ENCODE measurements at places on chromosomes 4 and X.
A peak's percentile ranks its signal among the peaks of the same experiment; 100 is the strongest.

DNA sequence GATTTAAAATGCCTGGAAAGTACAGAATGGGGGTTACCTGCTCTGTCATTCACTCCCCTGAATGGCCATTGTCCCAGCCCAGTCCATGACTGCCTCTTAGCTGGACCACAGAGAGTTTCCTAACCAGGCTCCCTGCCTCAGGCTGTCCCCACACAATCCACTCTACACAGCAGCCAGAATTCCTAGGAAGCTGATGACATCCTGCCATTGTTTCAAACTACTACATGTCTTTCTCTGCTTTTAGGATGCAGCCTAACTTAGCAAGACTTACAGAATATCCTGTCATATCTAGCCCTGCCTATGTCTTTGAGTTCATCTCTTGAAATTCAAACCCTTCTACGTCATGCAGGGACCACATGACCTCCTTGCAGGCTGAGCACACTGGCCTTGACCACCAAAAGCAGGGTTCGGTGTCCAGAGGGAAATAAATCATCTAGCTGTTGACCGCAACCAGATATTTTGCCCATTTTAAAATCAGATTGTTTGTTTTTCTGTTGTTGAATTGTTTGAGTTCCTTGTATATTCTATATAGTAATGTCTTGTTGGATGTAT, 16.1 kb upstream of the CRMP1 start:
- no peak for DNase-seq

GRCh38 chr4:117376692-117377091, 291.3 kb upstream of the TRAM1L1 start:
- DNase-seq: no peak

DNA sequence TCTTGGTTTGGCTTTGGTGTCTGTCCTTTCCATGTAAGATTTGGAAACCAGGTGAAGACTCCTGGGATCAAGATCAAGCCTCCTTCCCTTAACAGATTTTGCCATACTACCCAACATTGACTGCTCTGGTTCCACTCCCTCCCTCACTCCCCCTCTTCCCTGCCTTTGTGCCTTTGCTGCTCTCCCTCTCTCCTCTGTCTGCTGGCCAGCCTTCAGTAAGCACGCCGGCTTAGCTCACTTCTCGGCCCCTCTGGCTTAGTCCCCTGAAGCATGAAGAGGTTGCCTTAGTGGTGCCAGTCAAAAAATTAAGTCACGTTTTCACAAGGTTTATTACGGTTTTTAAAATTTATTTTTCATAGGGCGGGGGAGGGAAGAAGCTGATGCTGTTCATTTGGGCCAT, 6.0 kb downstream of the GRIA3 start:
- no peak for DNase-seq

DNA sequence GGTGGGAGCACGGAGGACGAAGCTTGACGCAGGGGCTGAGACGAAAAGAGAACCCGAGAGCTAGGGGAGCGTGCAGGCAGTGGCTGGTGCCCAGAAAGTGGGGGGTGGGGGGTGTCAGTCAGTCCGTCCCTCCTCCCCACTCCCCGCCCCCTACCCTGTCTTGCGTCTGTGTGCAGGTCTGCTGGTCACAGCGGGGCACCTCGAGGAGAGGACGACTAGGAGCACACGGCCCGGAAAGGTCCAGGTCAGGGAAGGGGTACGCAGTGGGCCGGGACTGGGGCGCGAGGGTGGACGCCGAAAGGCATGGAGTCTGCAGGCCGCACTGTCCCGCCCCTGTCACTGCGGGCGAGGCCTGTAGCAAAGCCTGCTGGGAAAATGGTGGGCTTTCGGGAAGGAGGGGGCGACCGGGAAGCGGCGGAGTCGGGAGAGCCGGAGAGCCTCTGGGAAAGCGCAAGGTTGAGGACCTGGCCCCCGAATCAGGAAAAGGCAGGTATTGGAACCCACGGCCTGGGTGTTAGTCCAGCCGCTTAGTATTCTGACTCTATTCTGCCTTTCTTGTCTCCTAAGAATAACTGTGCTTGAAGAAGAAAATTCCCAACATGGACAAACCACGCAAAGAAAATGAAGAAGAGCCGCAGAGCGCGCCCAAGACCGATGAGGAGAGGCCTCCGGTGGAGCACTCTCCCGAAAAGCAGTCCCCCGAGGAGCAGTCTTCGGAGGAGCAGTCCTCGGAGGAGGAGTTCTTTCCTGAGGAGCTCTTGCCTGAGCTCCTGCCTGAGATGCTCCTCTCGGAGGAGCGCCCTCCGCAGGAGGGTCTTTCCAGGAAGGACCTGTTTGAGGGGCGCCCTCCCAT, 769 bp downstream of the TCEAL1 start:
- no peak for DNase-seq

DNA sequence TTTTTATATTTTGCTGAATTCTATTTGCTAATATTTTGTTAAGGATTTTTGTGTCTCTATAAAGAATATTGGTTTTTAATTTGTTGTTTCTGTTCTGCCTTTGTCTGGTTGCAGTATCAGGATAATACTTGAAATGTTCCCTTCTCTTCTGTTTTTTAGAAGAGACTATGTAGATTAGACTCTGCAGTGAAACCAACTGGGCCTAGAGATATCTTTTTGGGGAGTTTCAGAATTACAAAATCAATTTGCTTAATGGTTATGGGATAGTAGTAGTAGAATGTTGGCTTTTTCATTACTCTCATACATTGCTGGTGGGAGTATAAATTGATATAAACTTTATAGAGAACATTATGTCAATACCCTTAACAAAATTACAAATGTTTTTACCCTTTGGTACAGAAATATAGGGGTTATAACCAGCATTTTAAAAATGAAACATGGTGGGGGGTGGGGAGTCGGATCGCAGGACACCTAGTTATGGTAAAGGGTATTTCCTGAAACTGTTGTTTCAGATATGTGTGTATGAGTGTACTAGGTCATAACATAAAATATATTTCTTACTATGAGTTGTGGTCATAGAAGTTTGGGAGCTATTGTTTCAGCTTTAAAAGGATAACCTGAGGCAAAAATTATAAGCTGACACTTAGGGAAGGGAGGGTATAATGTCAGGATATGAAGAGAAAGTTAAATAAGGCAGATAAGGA, 29.0 kb downstream of the CLOCK start:
- no peak for DNase-seq

DNA sequence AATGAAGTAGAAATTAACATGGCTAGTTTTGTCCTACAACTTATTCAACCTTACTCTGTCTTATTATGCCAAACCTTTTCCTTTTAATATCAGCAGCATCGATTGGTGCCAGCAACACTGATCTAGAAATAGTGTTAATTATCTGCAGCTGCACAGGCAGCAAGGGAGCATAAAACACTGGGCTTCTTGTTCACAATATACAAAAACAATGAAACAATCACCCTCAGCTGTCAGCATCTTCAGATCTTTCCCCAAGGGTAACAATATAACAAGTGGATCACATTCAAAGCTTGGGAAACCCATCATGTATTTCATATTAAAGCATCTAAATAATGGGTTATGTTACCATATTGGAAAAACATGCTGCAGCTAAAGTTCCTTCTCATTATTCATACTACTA, 238.1 kb downstream of the SPOCK3 start:
- no peak for DNase-seq

- no peak for DNase-seq
Measured at GRCh38 chr4:12636191-12636590, 847.9 kb downstream of the RAB28 start.

DNA sequence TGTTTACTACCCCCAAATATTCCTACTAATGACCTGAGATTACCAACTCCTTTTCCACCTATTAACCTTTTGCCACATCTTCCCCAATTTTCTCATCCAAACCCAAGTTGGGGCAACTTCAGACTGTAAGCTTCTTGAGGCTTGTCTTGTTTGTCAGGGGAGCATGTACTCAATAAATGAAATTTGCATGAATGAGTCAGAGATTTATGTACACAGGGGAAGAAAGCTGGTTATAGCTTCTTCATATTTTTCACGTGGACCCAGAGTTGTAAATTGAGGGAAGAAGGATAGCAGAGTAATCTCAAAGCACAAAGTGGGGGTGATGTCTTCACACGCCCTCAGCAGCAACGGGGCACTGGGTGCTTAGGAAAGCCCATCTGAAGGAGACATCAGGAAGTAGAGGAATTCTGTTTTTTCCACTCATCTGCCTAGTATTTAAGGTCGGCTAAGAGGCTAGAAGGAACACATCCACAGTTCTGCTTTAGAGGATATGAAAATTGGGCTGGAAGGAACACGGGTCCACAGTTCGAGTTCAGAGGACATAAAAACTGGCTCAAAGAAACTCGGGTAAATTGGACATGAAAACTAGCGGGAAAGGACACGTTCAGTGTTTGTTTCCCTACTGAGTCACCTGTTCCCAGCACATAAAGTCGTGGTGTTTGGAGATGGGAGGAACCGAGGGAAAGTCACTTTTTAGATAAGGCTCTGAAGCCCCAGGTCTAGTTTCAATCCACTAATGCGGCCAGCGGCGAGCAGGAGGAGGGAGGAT, 696 bp upstream of the CA5B start:
- DNase-seq: no peak

GRCh38 chr4:41212616-41213203, 1.6 kb downstream of the APBB2 start:
- DNase-seq: peak; percentile 64

- DNase-seq: no peak
Measured at GRCh38 chr4:141229408-141230101, 8.9 kb downstream of the ZNF330 start.

DNA sequence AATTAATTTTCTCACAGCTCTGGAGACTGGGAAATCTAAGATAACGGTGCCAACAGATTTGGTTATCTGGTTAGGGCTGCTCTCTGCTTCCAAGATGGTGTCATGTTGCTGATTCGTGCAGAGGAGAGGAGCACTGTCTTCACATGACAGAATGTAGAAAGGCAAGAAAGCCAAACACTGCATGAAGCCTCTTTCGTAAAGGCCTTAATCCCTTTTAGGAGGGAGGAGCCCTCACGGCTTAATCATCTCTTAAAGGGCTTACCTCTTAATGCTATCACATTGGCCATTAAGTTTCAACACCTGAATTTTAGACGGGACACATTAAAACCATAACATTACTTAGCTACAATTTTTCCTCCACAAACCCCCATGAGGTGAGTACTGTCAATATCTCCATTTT, 174.1 kb downstream of the COX18 start:
- DNase-seq: no peak

GRCh38 chr4:150316332-150317205, 238.3 kb downstream of the DCLK2 start:
- DNase-seq: no peak

GRCh38 chrX:148755111-148755510, 254.7 kb downstream of the AFF2 start:
- no peak for DNase-seq

- no peak for DNase-seq
Measured at GRCh38 chr4:5863461-5864113, 29.3 kb downstream of the CRMP1 start.

- DNase-seq: no peak
Measured at GRCh38 chr4:41146716-41147506, 67.4 kb downstream of the APBB2 start.

DNA sequence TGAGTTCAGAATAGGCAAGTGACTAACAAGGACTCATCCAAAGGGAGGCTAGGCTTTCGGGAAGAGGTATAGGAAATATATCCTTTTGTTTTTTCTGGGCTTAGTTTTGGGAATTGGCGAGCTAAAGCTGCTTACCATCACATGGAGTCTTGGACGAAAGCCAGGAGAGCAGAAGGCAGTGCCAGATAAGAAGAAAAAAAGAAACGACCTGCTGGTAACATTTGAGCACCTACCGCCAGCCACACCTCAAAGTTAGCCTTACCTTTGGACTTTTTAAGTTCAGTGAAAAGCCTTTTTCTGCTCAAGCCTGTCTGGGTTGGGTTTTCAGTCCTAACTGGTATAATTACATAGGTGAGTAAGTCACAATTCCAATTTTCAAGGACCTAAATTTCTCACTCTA, 85.1 kb upstream of the LCORL start:
- no peak for DNase-seq

DNA sequence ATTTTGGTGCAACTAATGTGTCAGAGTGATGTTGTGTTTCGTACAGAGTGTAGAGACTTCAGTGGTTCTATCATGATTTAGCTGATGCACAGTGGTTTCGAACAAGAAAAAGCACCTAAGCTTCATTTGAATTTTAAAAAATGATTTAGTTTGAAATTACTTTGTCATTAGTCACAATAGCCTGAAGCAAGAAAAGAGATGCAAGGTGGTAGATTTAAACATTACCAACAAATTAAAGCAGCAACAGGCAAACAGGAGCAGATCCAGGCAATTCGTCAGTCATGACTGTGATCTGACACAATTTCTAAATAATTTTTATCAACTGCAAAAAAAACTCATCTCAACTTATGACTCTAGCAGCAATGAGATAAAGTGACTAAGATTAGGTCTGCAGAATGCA, 24.6 kb upstream of the COX7B2 start:
- no peak for DNase-seq

DNA sequence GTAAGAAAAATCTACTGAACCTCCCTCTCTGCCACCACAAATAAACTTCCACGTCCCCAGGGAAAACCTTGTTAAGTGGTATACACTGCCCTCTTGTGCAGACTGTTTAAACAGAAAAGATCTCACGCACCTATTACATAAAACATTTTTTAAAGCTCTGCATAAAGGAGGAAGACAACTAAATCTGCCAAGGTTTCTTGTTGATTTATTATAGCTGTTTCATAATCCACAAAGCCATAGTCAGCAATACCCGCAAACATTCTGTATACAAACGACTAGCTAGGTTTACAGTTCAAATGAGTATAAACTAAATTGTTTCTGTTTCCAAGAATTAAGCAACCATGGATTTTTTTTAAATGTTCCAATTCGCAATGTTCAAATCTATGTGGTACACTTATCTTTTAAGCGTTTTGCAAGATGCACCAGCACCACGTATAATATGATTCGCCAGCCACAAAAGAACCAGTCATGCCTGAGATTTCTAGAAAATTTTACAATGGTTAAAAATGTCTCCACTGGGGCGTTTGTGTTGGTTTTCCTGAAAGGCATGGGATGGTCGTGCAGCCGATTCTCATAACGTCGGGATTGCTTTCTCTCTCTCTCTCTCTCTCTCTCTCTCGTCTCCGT, 164.6 kb downstream of the PRKX start:
- DNase-seq: peak; percentile 0

DNA sequence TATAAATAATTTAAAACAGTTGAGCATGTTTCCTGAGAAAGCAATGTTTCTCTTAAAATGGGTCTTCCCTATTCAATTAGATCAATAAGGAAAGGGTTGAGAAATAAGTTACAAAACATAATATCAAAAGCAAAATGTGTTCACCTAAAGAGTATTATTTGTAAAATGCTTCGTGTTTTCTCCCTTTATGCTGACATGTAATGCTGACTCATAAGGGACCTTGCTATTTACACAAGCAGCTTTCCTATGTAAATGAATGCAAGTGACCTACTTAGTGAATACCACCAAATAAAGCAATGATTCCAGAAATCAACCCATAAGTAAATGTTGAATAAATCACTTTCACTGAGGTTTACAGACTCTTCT, 91.5 kb downstream of the ELOVL6 start:
- no peak for DNase-seq
